ENCODE measurements at places on chromosomes 4 and X.

GRCh38 chr4:99447079-99447478, 11.9 kb upstream of the ADH7 start:
- DNase-seq = no peak

DNA sequence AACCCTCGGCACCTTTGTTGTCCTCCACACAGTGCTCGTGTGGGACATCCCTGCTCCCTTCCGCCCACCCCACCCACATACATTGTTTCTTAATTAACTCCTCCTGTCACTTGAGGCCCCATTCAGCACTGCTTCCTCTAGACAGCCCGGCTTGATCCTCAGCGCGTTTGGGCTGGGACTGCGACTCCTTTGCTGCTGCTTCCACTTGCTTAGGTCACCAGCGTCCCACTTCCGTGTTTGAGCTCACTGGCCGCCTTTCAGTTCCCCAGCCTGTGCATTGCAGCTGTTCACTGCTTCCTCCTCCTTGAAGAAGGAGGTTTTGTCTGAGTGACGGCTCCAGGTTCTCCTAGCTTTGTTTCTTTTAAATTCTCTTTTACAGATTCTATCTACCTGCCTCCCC, 16.1 kb downstream of the RNF4 start:
- DNase-seq = no peak

- DNase-seq = no peak
Measured at GRCh38 chr4:25161593-25161950, 1.3 kb upstream of the SEPSECS start.

GRCh38 chrX:96721354-96721753, 36.7 kb downstream of the DIAPH2 start:
- DNase-seq = no peak

DNA sequence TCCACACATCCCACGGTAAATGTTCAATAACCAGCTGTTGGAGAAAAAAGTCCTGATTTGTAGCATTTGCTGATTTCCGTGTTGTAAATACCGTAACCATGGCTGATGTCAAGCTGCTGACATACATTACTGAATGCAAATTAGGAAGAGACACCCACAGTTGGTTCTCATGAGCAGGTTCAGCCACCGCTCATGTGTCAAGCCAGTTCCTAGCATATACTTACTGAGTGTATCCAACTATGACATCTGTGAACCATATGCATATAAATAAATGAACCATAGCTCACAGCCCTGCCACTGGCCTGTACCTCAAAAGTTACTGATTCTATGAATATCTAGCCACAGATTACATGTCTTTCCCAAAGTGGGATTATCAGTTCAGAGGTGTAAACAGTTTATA, 29.5 kb downstream of the FHDC1 start:
- no peak for DNase-seq

DNA sequence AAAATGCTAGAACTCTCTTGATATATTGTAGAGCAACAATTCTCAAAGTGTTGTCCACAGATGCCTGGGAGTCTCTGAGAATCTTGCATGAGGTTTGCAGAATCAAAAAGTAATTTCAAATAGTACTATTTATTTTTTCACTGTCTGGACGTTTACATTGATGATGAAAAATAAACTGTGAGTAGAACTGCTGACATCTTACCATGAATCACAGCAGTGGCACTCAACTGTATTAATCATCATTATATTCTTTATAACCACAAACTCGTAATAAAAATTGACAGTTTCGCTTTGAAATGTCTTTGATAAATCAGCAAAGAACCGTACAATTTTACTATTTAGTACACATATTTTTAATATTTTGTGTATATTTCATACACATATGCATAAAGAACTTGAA, 94.5 kb downstream of the NAF1 start:
- DNase-seq = no peak

DNA sequence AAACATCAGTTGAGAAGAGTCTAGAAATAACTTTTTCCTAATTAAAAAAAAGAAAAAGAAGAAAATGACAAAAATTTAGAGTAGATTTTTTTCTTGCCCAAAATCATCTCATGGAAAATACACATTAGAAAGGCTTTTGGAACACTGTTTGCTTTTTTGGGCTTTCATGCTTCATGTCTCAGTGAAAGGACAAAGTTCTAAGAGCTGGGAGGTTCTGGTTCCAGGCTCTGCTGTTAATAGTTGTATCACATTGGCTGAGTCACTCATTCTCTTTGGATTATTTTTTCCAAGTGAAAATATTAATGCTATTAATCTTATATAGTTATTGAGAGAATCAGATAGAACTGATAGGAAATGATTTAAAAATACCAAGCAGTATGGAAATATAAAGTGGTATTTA, 32.9 kb upstream of the ETNPPL start:
- DNase-seq = no peak

DNA sequence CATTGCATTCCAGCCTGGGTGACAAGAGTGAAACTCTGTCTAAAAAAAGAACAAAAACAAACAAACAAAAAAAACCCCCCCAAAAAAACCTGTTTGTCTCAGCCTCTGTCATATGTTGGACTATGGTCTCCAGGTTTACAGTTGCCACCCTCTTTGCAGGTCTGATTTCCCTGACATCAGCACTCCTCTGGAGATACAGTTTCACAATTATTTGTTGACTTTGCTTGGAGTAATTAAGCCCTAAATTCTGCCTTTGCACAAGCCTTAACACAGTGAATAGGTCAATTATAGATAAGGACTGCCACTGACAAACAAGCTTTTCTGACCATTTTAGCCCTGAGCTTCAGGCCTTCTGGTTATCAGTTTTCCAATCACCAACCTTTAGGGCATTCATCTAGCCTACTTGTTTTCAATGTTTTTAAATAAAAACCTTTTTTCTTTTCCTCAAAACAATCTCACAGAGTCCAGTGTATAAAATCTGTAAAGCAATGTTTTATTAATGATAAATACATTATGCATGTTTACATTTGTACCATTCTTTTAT, 20.4 kb upstream of the MAPK10 start:
- no peak for DNase-seq

DNA sequence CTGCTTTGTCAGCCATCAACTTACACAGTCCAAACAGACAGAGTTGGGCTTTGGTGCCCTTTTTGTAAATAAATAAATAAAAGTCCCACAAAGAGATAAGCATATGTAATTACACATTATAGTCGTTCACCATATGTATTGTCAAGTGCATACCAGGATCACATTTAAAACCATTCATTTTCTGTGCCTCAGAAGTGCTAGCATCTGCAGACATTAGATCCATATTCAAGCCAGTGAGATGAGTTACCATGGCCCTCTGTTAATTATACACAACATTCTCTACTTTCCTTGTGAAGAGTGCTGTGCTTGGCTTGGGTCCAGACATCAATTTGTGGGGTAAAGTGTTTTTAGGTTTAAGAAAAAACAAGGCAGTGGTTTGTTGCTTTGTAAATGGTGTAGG, 76.8 kb downstream of the ENOX2 start:
- no peak for DNase-seq

- DNase-seq = no peak
Measured at GRCh38 chrX:154751203-154751668, 359 bp upstream of the GAB3 start.

DNA sequence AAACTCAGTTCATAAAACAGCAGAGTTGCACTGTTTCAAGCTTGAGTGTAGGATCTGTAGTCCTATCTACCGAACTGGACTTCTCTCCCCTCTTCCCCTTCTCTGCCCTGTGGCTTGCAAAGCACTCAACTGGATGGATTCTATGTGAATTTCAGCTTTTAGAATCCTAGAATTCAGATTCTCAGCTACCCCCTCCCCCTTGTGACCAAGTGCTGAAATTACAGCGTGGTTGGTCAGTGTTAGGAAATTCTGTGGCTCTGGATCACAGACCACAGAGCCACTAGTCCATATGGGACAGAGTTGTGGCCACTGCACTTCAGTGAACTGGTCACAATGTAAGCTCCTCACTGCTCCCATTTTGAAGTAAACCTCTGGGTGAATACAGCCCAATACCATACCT, 64.6 kb upstream of the TRPC5 start:
- DNase-seq = no peak

- no peak for DNase-seq
Measured at GRCh38 chr4:37765741-37766140, 60.7 kb upstream of the PGM2 start.

DNA sequence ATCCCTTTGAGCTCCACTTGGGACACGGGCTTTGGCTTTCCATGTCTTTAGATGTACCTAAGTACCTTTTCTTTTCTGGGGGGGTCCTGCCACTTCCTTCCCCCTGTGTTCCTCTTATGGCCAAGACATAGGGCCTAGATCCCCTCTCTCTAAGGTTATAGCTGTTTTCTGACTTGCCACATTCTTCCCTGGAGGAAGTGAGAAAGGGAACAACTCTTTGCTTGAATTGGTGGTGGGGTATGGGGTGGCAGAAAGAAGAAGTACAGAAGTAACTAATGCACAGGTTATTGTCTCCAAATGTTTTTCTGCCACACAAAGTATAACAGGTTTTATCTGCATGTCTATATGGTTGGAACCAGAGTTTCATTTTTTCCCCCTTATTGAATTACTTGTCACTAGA, 29.7 kb upstream of the DIPK2B start:
- no peak for DNase-seq

- no peak for DNase-seq
Measured at GRCh38 chr4:181968371-181968770, 274.8 kb upstream of the TENM3 start.

GRCh38 chr4:81574991-81575390, 103.3 kb upstream of the RASGEF1B start:
- DNase-seq = no peak

DNA sequence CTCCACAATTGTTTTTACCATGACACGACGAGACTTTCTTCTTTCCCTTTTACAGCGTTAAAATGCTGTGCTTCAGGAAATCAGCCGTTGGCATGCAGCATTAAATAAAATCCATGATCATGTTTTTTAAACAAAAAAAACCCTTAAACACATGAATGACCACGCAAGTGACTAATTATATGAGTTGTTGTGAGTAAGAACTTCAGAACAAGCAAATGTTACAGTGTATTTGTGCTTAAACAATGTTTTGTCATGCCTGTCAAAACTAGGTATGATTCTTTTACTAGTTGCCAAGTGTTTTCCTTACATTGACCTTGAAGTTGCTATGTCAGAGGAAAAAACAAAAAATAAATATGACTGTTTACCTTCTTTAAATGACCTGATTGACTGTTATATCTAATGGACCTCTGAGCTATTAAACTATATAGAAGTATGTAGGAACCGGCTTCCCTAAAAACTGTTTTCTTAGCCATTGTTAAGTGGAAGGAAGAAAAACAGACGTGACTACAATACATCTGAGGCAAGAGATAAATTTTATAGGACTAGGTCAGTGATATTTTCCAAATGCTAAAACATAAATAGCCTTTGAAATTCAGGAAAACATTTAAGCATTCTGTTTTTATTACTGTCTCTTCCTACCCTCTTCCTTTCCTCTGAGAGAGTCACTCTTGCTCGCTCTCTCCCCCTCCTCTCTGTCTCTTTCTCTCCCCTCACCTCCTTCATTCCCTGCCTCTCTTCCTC, 197.1 kb downstream of the PALLD start:
- no peak for DNase-seq

GRCh38 chr4:25484243-25484721, 107.2 kb downstream of the ANAPC4 start:
- DNase-seq = no peak

GRCh38 chr4:119068529-119068962, 67.1 kb upstream of the MYOZ2 start:
- no peak for DNase-seq

- DNase-seq = no peak
Measured at GRCh38 chr4:8507196-8507570, 66.6 kb downstream of the TRMT44 start.

DNA sequence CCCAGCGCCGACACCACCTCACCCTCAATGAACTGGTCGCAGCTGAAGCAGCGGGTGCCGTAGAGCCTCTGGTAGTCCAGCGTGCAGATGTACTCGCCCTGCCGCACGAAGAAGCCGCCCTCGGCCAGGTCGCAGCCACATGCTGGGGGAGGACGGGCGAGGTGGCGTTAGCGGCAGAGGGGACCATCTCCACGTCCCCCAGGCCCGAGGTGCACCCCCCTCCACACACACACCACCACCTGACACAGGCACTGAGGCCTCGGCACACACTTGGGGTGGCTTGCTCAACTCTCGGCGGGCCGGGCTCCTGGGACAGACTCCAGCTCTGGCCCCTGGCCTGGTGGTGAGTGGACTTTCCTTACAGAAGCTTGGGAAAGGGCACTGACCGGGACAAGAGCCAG, 61.5 kb downstream of the ABLIM2 start:
- DNase-seq = no peak

DNA sequence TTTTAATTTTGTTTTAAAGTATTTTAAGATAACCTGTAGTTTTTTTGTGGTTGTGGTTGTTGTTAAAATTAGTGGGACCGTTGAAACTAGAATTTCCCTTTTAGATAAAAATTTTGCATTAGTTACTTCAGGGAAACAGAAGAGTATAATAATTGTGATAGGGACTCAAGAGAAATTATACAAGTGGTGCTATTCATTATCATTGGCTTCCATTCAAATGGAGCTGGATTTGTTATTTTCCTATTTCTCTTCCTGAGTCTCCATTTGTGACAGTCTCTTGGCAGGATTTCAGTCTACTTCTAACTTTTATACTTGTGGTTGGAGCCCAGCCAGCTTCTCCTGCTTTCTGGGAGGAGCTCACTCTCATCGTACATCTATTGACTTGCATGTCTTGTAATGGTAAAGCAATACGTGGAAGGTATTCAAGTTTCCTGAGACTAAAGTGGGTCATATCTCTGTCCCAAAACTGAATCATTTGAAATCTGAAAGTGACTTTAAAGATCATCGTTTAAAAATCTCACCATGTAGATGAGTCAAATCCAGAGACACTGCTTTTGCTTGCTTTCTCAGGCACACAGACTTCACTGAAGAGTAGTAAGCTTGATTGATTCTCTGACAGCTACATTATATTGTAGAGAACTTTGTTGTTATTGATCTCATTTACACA, 155.8 kb downstream of the RPA4 start:
- DNase-seq = no peak

DNA sequence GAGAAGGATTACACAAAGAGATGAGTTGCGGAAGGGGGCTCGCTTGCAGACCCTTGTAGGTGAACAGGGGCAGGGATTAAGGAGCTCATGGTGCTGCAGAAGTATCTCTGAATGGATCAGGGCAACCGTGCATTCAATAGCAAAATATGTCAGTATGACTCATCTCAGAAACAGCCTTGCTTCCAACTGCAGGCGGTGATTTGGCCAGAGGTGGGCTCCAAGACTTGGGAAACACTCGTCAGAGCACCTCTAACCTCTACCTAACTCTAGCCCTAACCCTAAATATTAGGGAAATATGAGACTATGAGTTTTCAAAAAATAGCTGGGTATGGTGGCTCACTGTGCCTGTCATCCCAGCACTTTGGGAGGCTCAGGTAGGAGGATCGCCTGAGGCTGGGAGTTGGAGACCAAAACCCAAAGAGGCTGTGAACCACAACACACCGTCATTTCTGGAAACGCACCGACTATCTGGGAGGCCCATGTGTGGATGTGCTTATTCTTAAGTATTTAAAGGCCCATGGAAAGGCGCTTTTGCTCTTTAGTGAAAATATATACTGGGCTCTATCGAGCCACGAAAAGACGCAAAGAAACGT, 102.6 kb downstream of the DHRSX start:
- DNase-seq = no peak

Data from stimulated activated effector memory CD8-positive, alpha-beta T cell treated with anti-CD3 and anti-CD28 coated beads, Interleukin-12 subunit alpha, Interleukin-12 subunit beta, amount 100 ng/mL, for 72 hours (primary cell).